ENCODE measurements at places on chromosomes 6 and 20.

GRCh38 chr6:105787747-105788146 is 298.4 kb upstream of the PRDM1 start:
- DNase-seq: no peak

- DNase-seq: no peak
Measured at GRCh38 chr6:170444811-170445211, 108.3 kb downstream of the PSMB1 start.

GRCh38 chr6:165635965-165636364 is 27.1 kb downstream of the PDE10A start:
- no peak for DNase-seq

DNA sequence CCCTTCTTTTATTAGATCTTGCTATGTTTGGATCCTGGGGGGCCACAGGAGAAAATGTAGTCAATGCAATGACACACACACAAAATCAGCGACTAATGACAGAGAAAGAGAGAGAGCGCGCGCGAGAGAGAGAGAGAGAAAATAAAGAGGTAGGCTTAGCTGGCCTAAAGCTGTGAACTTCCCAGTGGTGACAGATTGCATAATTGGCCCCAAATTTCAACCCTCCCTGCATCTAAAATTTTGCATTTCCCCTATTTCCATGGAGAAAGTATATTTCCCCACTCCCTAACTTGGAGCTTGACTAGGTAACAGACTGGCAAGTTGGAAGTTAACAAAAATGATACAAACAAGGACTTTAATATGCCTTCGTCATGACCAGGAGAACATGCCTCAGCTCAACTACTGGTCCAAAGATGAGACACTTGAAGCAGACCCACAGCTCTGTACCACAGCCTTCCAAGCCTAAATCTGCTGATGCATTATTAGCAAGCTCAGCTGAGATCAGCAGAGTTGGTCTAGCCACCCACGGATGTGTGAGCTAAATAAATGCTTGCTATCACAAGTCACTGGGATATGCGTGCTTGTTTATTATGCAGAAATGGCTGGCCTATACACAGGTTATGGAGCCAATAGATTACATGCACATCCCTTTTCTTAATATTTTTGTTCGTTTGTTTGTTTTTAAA is 118.1 kb upstream of the PRDM1 start:
- DNase-seq: no peak

DNA sequence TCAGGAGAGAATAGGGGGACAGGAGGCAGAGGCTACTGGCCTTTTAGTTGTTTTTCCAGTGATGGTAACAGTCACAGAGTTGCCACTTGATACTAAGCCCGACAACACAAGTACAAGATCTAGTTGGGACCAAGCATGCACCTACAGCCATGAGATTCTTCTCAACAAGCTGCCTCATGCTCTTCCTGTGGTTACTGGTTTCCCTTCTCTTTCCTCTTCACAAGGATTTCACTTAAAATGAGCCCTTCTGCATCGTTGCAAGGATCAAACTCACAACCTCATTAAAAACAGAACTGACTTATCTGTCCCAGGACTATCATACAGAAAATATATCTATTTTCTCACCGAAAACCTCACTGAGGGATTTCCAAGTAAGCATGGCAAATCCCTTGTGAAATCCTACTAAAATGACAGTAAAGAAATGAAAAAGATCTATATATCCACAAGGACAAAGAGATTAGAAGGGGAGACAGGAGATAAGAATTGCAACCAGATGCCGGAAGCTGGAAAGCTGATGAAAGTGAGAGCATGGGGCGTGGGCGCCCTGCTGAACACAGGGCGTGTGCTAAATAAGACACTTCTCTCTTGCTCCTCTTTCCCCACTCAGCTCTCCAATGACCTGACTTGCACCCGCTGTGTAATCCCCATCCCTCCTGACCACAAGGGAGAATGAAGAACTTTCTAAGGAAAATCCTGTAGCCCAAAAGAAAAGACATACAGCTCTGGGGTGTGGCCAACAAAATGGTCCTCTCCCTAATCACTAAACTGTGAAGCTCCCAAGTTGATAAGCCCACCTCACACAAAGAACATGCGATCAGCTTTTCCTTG is 13.4 kb downstream of the MTFR2 start:
- DNase-seq: no peak

DNA sequence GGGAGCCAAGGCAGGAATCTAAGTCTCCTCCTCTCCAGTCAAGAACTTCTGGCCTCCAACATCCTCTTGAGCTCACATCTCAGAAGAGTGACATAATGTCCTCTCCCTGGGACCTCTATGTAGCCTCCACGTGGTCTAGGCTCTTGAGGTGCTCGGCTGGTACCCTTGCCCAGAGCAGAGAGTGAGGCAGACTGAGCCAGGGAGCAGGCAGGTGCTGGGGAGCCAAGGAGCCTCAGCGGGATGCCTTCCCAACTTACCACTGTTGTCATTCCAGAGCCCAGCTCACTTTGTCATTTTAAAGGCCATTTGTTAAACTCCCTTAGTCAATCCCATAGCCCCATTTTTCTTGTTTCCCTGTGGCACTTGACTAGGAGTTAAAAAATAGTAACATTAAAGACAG is 52.1 kb upstream of the DUSP22 start:
- no peak for DNase-seq

DNA sequence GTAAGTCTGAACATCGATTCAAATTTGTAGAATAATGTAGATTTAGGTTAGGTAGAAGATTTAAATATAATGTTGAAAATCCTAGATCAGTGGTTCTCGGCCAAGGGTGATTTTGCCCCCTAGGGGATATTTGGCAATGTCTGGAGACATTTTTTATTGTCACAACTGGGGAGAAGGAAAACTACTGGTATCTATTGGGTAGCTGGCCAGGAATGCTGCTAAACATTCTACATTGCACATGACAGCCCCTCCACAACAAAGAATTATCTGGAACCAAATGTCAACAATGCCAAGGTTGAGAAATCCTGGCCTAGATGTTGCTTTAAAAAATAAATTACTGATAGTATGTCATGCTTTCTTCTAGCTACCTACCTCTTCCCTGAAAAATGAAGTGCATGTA is 76.1 kb downstream of the HIVEP2 start:
- no peak for DNase-seq

All from fibroblast of skin of scalp (primary cell).